ENCODE measurements at places on chromosomes 16 and 17.

DNA sequence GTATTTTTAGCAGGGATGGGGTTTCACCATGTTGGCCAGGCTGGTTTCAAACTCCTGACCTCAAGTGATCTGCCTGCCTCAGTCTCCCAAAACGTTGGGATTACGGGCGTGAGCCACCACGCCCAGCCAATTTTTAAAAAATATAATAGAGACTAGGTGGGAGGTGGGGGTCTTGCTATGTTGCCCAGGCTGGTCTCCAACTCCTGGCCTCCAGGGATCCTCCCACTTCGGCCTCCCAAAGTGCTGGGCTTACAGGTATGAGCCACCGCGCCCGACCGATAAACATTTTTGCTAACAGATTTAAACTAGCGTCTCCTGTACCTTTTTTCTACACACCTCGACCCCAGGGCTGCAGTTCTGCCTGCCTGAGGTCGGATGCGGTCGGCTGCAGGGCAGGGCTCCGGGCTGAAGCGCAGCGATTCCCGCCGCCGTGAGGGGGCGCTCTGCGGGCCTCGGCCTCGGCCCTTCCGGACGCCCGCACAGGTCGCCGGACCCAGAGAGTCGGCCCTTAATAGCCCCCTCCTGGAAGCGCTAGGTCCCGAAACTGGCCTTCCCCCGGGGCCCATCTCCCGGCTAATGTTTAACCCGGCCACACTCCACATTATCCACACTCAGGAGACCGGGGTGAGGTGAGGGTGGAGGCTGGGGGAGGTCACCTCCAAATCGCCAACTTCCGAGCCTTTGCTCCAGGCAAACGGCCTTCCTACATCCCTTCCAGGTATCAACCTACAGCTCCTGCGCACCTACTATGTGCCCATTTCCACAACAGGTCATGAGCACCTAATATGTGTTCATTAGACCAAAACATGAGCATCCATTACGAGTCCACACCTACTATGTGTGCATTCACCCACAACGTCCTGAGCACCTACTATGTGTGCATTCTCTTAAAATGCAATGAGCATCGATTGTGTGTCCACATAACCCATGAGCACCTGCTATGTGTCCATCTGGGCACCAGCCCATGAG is 2.0 kb upstream of the GLIS2 start:
- DNase-seq = peak; percentile 35

DNA sequence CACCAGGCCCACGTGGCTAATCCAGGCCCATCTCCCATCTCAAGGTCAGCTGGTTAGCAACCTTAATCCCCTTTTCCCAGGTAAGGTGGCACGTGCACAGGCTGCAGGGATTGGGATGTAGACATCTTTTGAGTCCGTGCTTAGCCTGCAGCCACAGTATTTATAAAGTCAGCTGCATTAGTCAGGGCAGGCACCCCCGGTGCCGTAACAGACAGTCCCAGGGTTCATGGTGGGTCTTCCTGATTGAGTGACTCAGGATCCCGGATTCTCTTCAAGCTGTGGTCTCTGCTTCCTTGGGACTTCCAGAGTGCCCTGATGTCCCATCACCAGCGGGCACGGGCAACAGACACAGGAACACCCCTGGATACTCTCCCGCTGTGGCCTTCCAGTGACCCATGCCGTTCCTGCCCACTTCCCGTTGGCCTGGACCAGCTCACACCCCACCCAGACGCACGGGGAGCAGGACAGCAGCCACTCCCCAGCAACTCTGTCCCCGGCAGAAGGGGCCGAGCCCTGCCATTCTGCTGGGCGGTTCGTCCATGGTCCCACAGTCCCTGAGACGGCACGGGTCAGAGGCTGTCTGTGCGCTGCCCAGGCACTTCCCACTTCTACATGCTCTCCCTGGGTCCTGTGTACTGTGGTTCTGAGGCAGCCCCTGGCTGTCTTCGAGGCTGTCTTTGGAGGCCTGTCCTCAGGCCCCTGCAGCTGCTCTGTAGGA is 248.6 kb upstream of the GSE1 start:
- no peak for DNase-seq

DNA sequence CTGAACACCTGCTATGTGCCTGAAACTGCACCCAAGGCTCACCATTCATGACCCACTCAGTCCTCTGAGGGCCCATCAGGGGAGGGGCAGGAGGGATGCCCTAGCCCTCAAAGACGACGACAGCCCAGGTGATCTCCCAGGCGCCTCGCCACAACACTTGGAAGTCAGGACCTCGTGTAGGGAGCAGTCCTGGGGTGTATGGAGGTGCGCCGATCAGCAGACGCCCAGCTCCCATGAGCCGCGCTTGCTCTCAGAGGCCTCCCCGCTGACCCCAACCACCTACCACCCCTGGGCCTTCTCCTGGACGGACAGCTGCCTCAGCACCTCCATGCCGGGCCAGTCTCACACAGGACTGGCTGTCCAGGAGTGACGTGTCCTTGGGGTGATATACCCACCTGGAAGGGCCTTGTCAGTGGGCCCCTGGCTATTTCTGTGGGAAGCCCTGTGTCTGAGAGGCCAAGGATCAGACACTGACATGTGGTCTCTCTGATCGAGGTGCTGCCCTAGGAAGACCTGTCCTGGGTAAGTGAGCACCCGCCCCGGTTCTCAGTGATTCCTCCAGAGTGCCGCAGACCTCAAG is 26.7 kb downstream of the KDM8 start:
- DNase-seq = no peak

DNA sequence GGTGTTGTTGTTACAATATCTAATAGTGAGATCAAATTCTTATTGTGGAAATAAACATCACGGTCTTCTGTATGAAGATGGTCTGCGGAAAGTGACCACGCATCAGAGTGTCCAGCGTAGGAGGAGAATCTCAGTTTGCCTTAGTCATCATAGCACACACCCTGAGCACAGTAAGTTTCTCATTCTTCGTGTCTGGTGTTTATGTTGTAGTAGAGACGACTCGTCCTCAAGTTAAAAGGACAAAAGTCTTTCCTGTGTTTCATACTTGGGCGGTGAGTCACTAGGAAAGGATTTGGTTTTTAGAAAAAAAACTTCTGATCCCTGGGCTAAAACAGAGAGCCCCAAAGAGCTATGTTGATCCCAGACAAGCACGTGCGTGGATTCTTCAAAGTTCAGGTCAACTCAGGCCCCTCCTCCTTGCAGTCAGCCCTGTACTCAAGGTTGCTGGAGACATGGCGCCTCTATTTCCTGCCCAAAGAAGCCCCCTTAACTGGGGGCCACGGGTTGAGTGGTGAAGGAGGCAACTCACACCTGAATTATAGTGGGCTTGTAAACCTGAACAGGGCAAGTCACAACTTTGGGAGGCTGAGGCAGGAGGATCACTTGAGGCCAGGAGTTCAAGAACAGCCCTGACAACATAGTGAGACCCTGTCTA is 170.4 kb downstream of the ZFHX3 start:
- peak; percentile 83 for DNase-seq

- no peak for DNase-seq
Measured at GRCh38 chr17:80252871-80253270, 7.8 kb upstream of the RNF213 start.

DNA sequence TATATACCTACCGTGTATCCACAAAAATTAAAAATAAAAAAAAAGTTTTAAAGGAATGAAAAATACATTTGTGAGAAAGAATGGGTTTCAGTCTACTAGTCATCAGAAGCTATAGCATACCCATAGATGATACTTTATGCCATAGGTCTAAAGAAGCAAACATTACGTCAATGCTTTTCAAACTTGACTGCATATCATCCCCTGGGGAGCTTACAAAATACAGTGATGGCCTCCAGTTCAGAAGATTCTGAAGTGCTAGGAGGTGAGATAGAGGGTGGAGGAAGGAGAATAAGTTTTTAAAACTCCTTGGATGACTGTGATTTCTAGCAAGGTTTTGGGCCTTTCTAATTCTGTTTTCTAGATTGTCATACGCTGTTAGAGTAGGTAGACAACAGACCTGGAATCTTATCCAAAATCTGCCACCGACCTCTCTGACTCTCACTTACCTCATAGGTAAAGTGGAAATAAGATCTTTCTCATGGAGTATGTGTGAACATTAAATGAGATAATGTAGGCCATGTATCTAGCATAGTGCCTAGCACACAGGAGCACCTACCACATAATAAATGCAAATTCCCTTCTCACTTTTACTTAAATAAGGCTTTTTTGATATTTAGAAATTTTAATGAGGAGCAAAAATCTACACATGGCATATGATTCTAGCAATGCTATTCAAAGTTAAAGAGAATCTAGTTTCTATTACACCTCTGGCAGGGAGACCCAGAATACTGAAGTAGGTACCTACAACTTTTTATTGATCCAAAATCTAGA is 12.4 kb downstream of the MMD start:
- DNase-seq = no peak

- peak; percentile 5 for DNase-seq
Measured at GRCh38 chr17:59186850-59187249, 23.0 kb upstream of the SMG8 start.

GRCh38 chr17:9911089-9911488 is 6.0 kb upstream of the RCVRN start:
- DNase-seq = no peak

DNA sequence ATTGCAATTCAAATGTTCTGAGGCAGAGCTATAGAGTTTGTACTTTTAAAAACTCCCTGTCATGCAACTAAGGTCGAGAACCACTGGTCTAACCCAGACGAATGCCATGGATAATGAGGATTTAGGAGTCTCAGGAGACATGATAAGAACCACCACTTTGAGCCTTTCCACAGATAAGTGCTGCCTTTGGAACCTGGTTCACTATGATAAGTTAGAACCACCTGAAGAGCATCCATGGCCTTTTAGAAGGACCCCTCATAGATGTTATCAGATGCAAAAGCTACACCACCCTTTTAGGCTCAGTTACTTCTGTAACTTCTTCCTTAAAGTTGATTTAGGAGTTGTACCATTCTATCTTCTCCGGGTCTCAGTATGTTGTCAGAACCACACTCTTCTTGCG is 350.6 kb upstream of the CCL2 start:
- DNase-seq = no peak

GRCh38 chr17:62895320-62896301 is 70.4 kb upstream of the TANC2 start:
- DNase-seq = peak; percentile 11

DNA sequence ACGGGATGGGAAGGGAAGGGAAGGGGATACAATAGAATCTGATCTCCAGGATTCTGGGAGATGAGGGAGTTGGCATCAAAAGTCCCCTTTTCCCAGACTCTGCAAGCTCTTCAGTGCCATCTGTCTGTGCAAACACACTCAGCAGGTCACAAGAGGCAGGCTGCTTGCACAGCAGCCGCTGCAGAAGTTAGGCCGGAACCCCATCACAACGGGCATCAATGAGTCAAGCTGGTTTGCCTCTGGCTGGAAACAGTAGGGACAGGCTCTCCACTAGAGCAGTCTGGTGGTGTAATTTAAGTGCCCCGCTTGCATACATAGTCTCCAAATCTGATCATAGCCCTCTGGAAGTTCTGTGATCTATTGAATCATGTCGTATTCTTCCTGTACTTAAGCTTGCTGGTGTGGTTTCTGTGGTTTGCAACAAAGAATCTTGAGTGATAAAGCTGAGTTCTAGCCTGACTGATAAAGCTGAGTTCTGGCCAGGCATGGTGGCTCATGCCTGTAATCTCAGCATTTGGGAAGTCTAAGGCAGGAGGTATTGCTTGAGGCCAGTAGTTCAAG is 33.7 kb upstream of the KDM8 start:
- DNase-seq = peak; percentile 57

GRCh38 chr17:44807817-44808155 is 22.3 kb downstream of the GJC1 start:
- DNase-seq = peak; percentile 50

All from fibroblast of mammary gland (primary cell).